ENCODE measurements at places on chromosomes 2 and 18.

DNA sequence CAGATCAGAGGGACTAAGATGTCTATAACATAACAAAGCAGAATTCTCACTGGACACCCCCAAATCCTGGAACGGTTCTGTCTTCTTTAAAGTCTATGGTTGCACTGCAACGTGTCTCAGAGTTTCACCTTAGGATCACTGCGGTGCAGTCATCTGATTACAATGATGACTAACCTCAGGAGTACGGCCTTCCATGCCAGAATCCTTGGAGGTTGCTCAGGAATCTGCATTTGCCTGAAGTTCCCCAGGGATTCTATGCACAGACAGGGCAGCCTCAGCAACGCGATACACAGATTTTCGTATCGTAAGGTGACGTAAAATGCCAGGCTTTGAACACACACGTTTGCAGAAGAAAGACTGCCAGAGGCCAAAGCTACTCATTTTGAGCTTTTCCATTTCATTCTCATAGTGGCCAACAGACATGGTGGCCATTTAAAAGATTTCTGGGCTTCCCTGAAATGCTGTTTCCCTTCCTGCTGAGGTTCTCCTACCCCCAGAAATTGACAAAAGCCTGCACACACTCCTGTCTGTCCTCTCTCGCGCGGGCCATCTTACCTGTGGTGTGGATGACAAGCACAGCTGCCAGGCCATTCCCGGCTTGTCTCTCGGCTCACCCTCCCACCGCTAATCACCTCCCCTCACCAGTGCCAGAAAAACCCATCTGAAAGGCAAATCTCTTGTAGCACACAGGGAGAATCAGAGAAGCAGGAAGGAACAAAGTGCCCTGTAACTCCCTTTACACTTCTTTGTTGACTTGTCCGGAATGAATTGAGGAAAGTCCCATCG lies 148.8 kb downstream of the ACKR3 start:
- no peak for DNase-seq

DNA sequence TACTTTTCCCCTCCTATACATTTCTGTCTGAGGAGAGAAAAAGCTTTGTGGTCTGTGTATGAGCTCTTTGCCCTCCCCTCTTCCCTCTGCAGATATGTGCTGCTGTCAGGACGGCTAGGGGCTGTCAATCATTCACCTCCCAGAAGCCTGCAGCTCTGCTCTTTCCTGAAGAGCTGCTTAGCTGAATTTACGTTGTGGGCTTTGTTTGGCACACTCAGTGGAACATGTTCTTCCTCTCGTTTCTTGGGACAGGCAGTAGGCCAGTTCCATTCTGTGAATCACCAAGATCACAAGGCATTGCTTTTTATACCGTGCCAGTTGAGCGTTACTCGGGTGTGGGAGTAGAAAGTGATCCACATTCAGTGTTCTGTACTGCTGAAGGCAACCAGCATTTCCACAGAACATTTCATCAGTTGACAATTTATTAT lies 136.7 kb downstream of the LAMA3 start:
- peak; percentile 89 for DNase-seq

DNA sequence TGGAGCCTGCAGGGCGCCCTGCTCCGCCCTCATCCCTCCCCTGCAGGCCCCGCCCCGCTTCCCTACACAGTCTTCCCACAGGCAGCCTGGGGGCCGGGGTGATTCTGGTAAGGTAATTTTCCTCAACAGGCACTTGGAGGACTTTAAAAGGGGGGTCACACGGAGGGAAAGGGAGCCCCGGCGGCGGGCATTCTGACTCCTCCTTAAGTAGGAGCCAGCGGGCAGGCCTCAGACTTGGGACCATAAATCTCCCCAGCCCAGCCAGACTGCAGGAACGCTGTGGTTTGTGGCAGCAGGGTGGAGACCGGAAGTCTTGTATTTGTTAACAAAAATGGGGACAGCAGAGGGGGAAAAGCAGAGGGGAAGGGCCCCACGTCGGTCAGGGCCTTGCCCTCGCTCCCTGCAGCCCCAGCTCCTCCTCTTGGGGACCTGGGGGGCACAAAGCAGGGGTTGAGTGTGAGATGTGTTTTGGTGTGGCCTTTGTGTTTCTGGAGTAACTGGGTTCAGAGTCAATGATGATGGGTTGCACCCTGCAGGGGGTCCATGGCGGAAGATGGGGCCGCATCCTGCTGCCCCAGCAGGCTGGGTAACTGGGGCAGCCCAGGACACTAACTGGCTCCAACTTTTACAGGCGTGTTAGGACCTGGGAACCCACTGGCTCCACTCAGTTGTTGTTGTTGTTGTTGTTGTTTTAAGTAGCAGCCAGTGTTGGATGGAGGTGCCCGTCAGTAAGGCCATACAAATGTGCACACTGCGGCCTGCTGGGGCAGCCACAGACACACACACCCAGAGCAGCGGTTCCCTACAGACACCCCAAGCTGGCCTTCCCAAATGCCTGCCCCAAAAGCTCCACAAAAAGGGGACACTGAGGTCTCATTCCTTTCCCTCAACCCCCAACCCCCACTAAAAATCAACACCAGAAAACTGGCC lies 27.7 kb downstream of the SMAD7 start:
- DNase-seq: peak; percentile 83

DNA sequence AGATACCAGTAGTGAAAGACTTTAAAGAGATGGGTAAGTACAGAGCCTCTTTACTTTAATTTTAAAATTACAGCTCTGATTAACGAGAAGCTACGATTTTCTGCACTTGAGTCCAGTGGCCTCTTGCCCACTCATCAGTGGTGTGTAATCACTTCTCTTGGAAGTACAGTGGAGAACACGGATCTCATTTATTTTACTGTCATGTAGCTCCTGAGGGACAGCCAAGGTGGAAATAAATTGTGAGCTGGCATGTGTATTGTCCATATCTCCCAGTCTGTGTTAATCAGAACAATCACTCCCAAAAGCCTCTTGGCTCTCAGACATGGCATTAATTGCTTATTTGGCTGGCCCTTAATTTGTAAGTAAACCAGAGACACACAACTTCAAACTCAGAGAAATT lies 69.4 kb downstream of the LOXHD1 start:
- no peak for DNase-seq

DNA sequence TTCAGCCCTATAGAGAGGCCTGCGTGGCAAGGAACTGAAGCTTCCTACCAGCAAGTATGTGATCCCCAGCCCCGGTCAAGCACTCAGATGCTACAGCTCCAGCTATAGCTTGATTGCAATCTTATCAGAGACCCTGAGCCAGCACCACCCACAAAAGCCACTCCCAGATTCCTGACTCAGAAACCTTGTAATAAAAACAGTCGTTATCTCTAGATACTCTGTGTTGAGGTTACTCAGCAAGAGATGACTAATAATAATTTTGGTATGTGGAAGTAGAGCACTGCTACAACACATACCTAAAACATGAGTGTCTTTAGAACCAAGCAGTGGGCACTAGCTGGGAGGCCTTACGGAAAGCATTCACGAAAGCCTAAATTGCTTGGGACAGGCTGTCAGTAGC lies 216.9 kb downstream of the UXS1 start:
- no peak for DNase-seq

DNA sequence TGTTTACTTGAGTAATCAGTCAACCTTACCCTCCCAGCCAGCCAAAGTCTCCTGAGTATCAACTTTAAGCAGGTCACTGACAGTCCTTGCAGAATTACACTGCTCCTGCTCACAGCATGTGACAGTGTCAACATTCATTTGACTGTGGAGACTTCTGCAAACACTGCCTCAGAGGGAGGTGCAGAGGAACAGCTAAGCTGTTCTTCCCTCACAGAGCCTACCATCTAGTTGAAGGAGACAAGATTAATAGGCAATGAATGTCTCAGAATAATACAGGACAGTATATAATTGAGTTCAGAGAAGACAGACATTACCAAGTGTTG lies 11.9 kb downstream of the SLC14A2 start:
- DNase-seq: no peak

- DNase-seq: no peak
These were observed 66.0 kb upstream of the MYCN start for GRCh38 chr2:15874321-15874720.

- peak; percentile 85 for DNase-seq
These were observed 716.8 kb downstream of the SUCLG1 start for GRCh38 chr2:83742117-83742782.

- no peak for DNase-seq
These were observed 42.4 kb downstream of the MGAT5 start for GRCh38 chr2:134296301-134296700.

- DNase-seq: no peak
These were observed 543 bp downstream of the HADHB start for GRCh38 chr2:26245231-26245732.

DNA sequence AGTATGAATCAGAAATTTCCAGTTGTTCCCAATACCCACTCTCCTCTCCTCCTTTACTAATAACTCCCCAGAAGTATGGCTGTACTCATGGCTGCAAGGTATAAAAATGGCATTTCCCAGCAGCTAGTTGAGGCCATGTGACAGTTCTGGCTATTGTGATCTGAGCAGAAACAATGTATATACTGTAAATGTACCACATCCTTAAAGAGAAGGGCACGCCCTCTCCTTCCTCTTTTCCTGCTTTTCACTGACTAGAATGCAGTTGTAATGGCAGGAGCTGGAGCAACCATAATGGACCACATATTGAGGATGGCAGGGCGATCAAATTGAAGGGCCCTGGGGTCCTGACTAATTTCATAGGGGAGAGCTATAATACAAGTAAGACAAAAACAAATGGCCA lies 211.2 kb downstream of the TNS1 start:
- DNase-seq: no peak

DNA sequence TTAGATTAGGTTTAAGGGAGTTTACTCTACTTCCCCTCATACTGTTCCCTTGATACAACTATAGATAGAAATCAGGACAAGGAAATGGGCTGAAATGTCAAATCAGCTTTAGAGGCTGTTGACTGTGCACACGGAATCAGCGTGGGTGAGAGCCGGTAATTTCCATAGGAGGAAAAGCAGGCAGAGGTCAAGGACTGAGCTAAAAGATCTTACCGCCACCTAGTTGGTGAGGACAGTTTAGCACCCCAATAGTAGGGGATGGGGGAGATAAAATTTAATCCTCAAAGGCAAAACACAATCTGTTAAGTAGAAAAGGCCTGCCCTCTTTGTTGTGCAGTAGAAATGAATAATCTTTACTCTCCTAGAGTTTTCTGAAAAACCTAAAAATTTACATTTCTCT lies 1154.5 kb upstream of the CHAC2 start:
- DNase-seq: peak; percentile 20

DNA sequence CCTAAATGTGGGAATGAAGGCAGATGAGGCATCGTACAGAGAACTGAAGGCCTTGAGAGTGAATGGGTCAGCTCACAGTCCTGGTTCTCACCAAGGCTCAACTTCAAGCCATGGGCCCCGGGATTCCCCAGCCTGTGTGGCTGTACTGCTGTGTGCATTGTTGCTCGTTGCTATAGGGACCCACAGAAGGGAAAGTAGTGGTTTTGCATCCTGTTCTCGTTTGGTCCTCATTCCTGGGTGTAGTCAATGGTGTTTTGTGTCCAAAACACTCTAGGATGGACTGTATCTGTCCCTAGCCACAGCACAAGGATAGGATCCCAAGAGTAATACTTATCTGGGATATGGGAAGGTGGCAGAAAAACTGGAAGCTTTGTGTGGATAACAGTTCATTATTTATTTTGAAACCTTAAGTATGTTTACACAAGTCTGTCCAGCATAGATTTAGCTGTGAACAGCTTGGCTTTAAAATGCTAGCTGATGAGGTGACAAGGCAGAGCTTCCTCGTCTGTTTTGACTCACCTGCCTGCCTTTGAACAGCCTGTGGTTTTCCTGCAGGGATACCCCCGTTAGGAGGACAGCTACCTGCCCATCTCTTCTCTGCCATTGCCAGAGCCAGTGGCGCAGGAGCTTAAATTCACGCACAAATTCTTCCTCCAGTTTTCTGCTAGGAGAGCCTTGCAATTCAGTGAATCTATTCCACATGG lies 85.0 kb downstream of the WDSUB1 start:
- DNase-seq: peak; percentile 69

GRCh38 chr18:76794326-76794725 lies 28.0 kb upstream of the ZNF236 start:
- no peak for DNase-seq

DNA sequence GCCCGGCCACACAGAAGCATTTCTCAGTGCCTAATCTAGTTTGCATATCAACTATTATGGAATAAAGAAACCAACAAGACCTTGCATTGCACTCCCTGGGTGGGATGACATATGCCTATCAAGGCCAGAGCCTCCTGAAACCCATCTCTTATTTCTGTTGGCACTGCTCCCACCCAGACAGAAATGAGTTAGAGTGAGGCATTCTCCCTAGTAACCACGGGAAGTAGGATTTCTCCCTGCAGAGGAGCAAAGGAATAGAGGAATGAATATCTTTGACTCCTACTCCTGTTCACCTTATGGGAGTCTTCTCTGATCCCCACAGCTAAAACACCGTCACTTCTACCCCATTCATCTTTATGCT lies 24.2 kb upstream of the SCYGR1 start:
- no peak for DNase-seq

- DNase-seq: no peak
These were observed 63.6 kb upstream of the FZD5 start for GRCh38 chr2:207833251-207833751.

GRCh38 chr2:145563741-145564615 lies 1044.1 kb upstream of the ZEB2 start:
- peak; percentile 40 for DNase-seq

DNA sequence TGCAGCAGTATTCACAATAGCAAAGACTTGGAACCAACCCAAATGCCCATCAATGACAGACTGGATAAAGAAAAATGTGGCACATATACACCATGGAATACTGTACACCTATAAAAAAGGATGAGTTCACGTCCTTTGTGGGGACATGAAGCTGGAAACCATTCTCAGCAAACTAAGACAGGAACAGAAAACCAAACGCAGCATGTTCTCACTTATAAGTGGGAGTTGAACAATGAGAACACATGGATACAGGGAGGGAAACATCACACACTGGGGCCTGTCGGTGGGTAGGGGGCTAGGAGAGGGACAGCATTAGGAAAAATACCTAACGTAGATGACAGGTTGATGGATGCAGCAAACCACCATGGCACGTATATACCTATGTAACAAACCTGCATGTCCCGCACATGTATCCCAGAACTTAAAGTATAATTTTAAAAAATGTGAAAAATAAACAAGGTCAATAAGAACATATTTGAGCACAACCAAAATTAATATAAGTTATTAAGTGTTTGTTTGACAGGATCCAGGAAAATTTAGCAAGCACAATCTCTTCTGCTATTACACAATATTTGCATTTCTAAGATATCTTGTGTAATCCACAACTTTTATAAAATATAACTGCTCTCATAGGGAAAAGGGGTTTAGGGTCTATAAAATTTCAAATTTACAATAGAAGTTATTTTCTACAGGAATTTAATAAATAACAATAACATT lies 22.9 kb downstream of the CCBE1 start:
- no peak for DNase-seq

- peak; percentile 96 for DNase-seq
These were observed 897.2 kb downstream of the TSN start for GRCh38 chr2:122652670-122653069.

DNA sequence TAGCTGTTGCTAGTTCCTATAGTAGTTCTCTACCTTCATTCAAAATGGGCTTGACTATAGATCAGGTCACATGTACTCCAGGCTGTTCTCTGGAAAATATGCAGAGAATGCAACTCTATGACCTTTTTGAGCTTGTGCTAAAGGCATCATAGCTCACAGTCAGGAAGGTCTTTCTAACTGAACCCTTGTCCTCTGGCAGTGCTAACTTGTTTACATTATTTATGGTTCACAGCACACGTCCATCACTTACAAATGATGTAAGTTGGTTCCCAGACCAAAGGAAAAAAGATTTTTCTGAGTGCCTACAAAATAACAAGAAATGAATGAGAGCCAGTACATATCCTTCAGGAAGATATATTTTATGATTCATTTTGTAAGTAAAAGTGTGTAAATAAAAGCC lies 236.1 kb downstream of the GCA start:
- DNase-seq: peak; percentile 1

Measured in muscle of leg (tissue), 16 donors.